Large intestine (tissue), 12 donors: ENCODE measurements at places on chromosomes 16 and 17. TPM values are rescaled to one million over a fixed set of nuclear protein-coding genes. Genes with fewer than 3 reads are reported as not detected.

KRT33A gene
- polyA plus RNA-seq, result not detected

LPCAT2 gene
- 6.1 TPM for polyA plus RNA-seq

DNA sequence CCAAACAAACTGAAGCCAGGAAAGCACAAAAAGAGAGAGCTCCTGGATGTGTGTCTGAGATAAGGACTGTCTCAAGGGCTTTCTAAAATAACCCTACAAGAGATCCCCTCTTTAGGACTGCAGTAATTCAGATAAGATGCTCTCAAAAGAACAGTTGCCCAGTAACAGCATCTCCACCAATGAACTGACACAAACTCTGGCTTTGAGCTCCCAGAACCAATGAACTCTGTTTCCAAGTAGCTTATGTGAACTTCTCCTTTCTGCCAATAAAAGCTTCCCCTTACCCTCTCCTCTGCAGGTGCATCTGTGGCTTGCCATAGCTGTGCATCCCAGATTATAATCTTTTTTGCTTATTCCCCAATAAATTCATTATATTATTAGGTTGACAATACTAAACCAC, 421.5 kb downstream of the SLC39A11 start:
- DNase-seq, result no peak

- no peak for DNase-seq
These were observed 12.2 kb downstream of the TSPOAP1 start for GRCh38 chr17:58316260-58316960.

DNA sequence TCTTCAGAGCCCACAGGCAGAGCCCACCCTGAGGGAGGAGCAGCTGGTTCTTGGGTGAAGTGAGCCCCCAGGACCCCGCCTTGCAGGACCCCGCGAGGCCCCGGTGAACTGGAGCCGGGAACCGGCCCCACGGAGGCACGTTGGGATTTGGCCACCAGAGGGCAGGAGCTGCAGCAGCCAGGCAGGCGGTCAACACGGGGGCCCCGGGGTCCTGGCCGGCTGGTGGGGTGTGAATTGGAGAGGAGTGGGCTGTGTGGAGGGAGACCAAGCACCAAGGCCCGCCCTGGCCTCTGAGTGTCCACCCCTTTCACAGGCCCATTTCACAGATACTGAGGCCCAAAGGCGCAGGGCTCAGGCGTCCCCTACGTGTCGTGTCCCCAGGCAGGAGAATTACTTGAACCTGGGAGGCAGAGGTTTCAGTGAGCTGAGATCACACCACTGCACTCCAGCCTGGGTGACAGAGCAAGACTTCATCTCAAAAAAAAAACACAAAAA, 2.2 kb downstream of the DPEP1 start:
- DNase-seq, result no peak

DNA sequence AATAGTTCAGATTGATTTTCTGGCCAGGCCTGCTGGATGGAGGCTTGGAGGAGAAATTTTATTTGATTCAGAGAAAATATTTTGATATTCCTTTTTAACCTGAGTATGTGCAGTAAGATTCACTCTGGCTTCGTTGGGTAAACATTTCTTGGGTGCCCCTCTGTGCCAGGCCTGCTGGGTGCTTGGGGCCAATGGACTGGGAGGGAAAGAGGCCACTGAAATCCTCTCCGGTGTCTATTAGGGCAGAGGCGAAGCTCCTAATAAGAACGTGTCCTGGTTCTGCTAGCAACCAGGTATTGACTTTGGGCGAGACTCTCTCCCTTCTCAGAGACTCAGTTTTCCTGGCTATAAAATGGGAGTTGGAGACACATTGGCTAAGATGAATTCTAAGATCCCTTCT, 122.5 kb downstream of the CYLD start:
- DNase-seq, result no peak

DNA sequence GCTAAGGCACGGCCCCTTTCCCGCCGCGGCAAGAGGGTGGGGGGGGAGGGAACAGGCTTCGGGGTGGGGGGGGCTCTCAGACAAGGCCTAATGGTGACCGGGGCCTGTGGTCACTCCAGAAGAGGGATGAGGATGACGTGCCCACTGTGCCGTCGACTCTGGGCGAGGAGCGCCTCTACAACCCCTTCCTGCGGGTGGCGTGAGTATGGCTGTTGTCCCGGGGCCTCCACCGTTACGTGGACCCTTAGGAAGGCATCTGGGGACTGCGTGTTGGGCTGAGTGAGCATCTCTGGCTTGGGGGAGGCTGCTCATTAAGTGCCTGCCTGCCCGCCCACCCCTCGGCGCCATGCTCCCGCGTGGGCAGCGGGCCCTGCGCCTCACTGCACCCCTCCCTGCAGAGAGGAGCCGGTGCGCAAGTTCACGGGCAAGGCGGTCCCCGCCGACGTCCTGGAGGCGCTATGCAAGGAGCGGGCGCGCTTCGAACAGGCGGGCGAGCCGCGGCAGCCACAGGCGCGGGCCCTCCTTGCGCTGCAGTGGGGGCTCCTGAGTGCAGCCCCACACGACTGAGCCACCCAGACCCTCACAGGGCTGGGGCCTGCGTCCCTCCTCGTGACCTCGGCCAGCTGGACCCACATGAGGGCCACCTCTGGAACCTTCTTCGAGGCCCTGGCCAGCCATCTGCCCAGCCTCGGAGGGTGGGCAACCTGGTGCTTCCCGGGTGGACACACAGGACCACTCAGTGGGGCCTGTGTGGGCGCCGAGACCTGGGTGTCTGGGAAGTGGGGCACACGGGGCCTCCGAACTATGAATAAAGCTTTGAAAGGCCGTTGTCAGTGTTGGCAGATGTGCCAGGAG, 2.2 kb downstream of the HAGHL start:
- no peak for DNase-seq

GRCh38 chr16:66304961-66305360, 61.5 kb upstream of the CDH5 start:
- no peak for DNase-seq

- no peak for DNase-seq
These were observed 30.5 kb downstream of the COPZ2 start for GRCh38 chr17:48006936-48007709.

GRCh38 chr17:70102531-70102930, 27.5 kb downstream of the KCNJ16 start:
- DNase-seq, result no peak

GRCh38 chr16:15788846-15789239, 68.0 kb downstream of the MYH11 start:
- DNase-seq, result no peak
